ENCODE measurements at places on chromosomes 5 and 9. TPM values are rescaled to one million over a fixed set of nuclear protein-coding genes. Genes with fewer than 3 reads are reported as not detected.
A peak's percentile ranks its signal among the peaks of the same experiment; 100 is the strongest.

Gene PCDHB5
- total RNA-seq, result 3.0 TPM

Gene CARTPT
- not detected for total RNA-seq

Gene CDH6
- total RNA-seq, result 233 TPM

Gene TMCO6
- 27.4 TPM for total RNA-seq

Gene LIFR
- total RNA-seq, result 21.3 TPM

Gene CDC20B
- not detected for total RNA-seq

Gene BNC2
- 4.5 TPM for total RNA-seq

- no peaks in the 10 kb centered on the region for H3K36me3 ChIP-seq
- H3K4me3 ChIP-seq, result no peak overlapping the region
- peaks cover 26% of the 10 kb centered on the region for H3K27me3 ChIP-seq
- H3K4me1 ChIP-seq, result peaks cover 24% of the 10 kb centered on the region
- no peak for DNase-seq
- no peak overlapping the region for H3K27ac ChIP-seq
Measured at GRCh38 chr9:136157477-136158265, 39.0 kb upstream of the TMEM250 start.

DNA sequence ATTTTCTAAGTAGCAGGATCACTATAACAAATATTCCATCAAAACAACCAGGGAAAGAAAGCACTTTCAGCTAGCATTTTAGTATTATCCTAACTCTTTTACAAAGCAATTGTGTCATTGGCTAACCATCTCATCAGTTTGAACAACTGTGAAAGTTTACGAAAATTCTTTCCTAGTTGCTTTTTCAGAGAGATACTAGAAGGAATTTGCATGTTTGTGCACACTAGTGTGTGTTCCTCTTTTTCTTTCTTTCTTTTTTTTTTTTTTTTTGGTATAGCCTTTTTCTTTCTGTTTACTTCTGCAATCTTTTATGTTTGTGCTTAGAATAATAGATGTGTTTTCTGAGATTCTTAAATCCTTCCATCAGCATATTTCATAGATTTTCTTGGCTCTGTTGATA is 124.7 kb upstream of the SEMA6A start:
- no peak overlapping the region for H3K4me3 ChIP-seq
- no peak for DNase-seq
- H3K27ac ChIP-seq, result no peak overlapping the region
- peaks cover 15% of the 10 kb centered on the region for H3K4me1 ChIP-seq
- no peaks in the 10 kb centered on the region for H3K27me3 ChIP-seq

GRCh38 chr5:110329955-110330525 is 396.4 kb downstream of the TMEM232 start:
- no peaks in the 10 kb centered on the region for H3K4me1 ChIP-seq
- H3K36me3 ChIP-seq, result no peaks in the 10 kb centered on the region
- no peak for DNase-seq
- H3K27ac ChIP-seq, result no peak overlapping the region
- H3K27me3 ChIP-seq, result no peaks in the 10 kb centered on the region

- no peaks in the 10 kb centered on the region for H3K36me3 ChIP-seq
- no peaks in the 10 kb centered on the region for H3K27me3 ChIP-seq
- H3K4me1 ChIP-seq, result peaks cover 6% of the 10 kb centered on the region
Measured at GRCh38 chr5:97425511-97425910, 242.5 kb upstream of the RIOK2 start.

DNA sequence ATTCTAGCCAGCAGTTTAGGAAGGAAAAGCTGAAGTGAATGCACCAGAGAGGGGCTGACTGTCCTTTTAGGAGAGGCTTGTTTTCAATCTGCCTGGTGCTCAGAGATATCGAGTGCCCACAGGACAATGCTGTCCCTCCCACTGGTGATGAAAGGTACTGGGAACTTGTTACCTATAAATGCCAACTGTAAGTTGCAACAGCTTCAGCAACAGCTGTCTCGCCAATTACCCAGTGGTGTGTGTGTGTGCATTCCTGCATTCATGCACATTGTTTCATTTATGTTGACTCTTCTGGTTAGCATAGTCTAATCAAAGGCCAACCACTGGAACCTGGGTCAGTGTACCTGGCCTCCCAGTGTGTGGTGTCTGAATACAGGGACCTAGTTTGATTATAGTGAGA is 161.1 kb downstream of the CSNK1G3 start:
- H3K4me1 ChIP-seq, result peaks cover 40% of the 10 kb centered on the region
- H3K27me3 ChIP-seq, result no peaks in the 10 kb centered on the region
- peaks cover 22% of the 10 kb centered on the region for H3K36me3 ChIP-seq
- peak overlapping the region; percentile 73 for H3K27ac ChIP-seq
- no peak for DNase-seq

All from neural crest cell (in vitro differentiated cells).